CD4-positive, alpha-beta T cell treated with Interleukin-15 for 4 hours (primary cell): ENCODE measurements at places on chromosomes 16 and 17.

- no peak for DNase-seq
Measured at GRCh38 chr16:30893417-30893743, 497 bp downstream of the BCL7C start.

- DNase-seq = no peak
Measured at GRCh38 chr17:77769762-77770161, 188.7 kb upstream of the TNRC6C start.

- DNase-seq = no peak
Measured at GRCh38 chr16:57096192-57096591, 3.8 kb downstream of the CPNE2 start.

- DNase-seq = no peak
Measured at GRCh38 chr16:49546735-49547134, 173.1 kb downstream of the C16orf78 start.

GRCh38 chr16:50103764-50104163 is 38.0 kb downstream of the HEATR3 start:
- DNase-seq = no peak

GRCh38 chr16:30166202-30166902 is 17.1 kb upstream of the CORO1A start:
- no peak for DNase-seq

DNA sequence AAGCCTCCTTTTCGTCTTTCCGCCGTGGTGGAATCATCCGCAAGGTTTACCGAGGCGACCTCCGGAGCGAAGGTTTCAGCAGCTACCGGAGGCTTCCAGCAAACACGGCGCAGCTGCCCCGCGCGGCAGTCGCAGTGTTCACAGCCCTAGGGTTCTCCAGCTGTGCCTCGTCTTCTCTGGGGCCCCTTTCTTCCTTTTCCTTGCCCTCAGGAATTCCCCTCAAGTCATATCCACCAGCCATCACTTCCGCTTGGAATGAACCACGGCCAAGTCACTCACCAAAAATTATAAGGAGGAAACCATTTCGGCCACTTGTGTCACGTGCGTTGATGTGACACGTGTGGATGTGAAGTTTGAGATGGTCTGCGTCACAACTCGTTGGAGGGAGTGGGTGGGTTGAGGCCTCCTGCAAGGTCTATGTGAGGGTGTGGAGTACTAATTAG is 636 bp upstream of the ERN1 start:
- DNase-seq = peak; percentile 54
